Gastroesophageal sphincter (tissue), 4 donors: ENCODE measurements at places on chromosomes 1 and 21. TPM values are rescaled to one million over a fixed set of nuclear protein-coding genes. Genes with fewer than 3 reads are reported as not detected.
A peak's percentile ranks its signal among the peaks of the same experiment; 100 is the strongest.

DNA sequence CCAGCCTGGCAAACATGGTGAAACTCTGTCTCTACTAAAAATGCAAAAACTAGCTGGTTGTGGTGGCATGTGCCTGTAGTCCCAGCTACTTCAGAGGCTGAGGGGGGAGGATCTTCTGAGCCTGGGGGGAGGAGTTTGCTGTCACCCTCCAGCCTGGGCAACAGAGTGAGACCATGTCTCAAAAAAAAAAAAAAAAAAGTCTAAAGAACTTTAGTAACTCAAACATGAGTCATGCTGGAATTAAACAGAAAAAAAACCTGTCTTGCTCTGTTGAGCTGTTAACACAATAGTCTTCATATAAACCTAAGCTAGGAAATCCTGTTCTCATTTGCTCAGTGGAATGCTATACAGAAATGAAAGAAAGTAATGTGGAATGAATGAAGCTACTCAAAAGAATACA, 16.7 kb upstream of the DISP1 start:
- H3K36me3 ChIP-seq, result no peaks in the 10 kb centered on the region
- H3K4me1 ChIP-seq, result peaks cover 11% of the 10 kb centered on the region
- H3K27me3 ChIP-seq, result no peaks in the 10 kb centered on the region
- H3K4me3 ChIP-seq, result no peak overlapping the region
- peak; percentile 43 for ATAC-seq

The SLC9C2 gene
- not detected for total RNA-seq

DNA sequence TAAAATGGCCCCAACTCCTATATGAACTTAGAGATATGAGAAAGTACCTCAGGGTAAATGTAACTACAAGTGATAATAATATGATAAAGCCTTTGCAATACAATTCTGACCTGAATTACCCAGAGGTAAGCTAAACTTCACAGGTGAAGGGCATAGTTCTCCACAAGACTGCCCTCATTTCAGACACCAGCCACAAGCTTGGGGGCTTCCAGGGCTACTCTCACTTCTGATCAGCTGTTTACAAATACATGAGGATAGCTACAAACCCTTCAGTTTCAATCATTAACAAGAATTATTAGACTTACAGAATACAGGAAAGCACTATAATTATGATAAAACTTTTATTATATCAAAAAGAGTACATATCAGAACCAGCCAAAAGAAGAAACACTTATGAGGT, 18.7 kb upstream of the DPH5 start:
- no peak overlapping the region for H3K27ac ChIP-seq
- peaks cover 18% of the 10 kb centered on the region for H3K4me1 ChIP-seq
- no peak overlapping the region for H3K4me3 ChIP-seq
- no peaks in the 10 kb centered on the region for H3K27me3 ChIP-seq
- no peak for ATAC-seq
- H3K36me3 ChIP-seq, result no peaks in the 10 kb centered on the region

DNA sequence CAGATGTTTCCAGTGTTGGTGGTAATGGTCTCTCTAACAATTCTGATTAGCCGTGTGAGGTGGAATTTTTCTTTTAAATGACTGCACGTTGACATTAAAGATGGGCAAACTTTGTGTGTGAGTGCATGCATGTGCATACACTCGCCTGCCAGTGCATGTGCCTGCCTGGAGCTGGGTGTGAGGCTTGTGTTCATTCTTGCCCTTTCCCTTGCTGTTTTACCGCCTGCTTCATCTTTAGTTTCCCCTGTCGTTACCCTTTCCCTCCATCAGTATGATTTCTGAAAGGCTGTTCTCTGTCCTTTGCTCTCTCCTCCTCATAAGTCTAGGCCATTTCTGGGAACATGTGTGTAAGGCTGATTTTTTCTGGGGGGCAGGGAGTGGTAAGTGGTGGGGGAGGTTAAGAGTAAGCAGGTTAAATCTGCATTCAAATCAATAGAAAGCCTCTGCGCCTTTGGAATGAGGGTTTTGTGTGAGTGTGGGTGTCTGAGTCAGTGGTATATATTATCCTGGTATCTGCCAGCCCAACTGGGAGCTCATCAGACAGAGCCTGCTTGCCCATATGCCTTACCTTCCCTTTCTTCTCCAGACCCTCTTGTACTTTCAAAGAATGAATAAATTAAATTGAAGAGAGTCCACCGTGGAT, 112.5 kb downstream of the PBX1 start:
- H3K27ac ChIP-seq, result peak overlapping the region; percentile 0
- ATAC-seq, result no peak
- H3K36me3 ChIP-seq, result no peaks in the 10 kb centered on the region
- peaks cover 97% of the 10 kb centered on the region for H3K4me1 ChIP-seq
- no peak overlapping the region for H3K4me3 ChIP-seq
- H3K27me3 ChIP-seq, result no peaks in the 10 kb centered on the region

The REN gene
- not detected for total RNA-seq

DNA sequence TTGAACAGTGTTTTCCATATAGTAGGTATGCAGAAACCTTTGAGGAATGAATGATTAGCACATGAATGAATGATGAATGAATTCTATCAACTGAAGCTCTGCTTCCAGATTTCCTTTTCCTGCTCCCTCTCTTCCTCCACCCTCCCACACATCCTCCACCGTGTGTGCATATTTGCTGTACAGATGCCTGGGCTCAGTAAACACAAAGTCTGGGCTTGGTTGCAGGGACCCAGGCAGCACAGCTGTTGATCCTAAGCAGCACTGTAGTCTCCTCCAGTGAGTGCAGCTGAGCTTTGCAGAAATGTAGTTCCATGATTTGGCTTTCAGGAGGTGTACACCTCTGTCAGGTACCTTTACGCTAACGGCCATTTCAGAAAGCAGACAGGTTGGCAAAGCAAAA, 611.7 kb downstream of the NUF2 start:
- H3K27me3 ChIP-seq, result no peaks in the 10 kb centered on the region
- ATAC-seq, result no peak
- no peaks in the 10 kb centered on the region for H3K36me3 ChIP-seq
- peaks cover 4% of the 10 kb centered on the region for H3K4me1 ChIP-seq
- H3K27ac ChIP-seq, result no peak overlapping the region
